Spleen (tissue), 13 donors: ENCODE measurements at places on chromosomes 7 and 10.

- DNase-seq = no peak
These were observed 45.2 kb downstream of the PNLIPRP3 start for GRCh38 chr10:116472891-116473290.

- DNase-seq = no peak
These were observed 174.6 kb downstream of the PIP4K2A start for GRCh38 chr10:22539579-22540298.

DNA sequence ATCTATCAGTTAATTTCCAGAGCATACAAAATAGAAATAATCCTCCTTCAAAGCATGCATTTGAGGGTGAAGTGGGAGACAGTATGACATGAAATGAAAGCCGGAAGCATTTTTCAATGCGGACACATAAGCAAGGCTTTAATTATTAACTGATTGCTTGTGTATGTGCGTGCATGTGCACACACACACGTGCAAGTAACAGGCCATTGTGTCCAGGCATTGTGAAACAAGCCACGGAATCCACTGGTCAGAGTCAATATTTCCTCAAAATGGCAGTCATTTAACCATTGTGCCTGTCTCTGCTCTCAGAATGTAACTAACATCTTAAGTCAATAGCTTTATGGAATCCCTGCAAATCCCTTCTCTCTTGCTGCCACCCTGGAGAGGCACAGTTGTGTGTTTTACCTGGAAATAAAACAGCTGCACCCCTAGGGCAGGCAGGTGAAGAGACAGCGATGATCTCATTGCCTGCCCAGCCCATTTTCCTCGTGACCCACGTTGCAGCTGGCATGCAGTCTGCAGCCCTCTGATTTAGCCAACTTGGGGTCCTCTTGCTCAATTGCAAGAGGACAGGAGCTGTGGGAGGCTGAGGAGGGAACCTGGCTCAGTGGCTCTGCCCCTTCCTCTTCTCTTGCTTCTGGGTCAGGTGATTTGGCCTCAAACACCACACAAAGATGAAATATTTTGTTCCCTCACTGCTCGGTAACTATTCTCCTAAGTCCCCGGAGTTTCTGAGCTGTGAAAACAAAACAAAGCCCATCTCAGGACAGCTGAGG, 500.9 kb upstream of the ZMIZ1 start:
- DNase-seq = no peak

GRCh38 chr7:151206914-151207313, 3.4 kb downstream of the H2BK1 start:
- DNase-seq = peak; percentile 4

- DNase-seq = no peak
These were observed 302.7 kb downstream of the HDAC9 start for GRCh38 chr7:18798088-18798906.
